NCI-H1105 (cell line): ENCODE measurements at places on chromosomes 6 and 20.

DNA sequence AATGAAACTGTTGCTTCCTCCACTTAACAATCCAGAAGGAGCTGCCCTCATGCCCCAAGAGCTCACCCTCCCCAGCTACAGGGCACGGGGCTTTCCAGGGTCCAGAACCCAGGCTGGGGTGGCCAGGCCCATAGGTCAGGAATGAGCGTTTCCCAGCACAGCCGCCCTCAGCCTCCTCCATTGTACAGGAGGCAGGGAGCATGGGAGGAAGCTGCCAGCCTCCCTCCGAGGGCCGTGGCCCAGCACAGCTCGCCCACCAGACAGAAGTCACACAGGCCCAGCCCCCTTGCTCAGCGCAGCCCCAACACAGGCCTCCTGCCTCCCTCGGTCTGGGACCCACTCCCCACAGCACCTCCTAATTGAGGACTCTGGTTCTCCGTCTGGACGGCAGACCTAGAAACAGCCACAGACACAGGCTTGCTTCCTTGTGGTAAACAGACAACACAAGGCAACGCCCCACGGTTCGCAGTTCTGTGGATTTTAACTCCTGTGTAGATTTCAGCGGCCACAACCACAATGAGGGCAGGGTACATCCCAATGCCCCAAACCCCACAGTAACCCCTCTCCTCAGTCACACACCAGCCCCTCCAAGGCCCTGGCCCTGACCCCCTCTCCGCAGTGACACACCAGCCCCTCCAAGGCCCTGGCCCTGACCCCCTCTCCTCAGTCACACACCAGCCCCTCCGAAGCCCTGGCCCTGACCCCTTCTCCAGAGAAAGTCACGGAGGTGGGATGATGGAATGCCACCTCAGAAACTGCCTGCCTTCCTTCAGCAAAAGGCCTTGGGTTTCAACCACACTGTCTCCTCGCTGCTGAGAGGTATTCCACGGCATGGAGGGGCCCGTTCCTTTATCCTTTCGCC, 173.5 kb downstream of the DLL1 start:
- DNase-seq, result no peak

- DNase-seq, result no peak
Observed at GRCh38 chr6:101417900-101418299, 24.4 kb downstream of the GRIK2 start.

DNA sequence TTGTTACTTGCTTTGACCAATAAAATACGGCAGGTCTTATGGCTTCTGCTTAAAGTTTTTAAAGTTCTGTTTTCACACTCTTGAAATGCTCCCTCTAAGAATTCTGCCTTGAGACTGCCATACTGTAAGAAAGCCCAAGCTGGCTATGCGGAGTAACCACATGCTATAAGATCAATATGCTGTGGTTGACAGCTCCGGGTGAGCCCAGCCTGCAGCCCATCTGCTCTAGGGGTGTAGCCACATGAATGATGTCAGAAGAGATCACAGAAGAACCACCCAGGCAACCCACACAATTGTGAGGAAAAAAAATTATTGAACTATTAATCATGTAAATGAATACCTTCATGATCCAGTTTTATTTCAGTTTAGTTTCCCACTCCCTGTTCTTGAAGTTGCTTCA, 26.1 kb upstream of the SH3BGRL2 start:
- DNase-seq, result no peak

DNA sequence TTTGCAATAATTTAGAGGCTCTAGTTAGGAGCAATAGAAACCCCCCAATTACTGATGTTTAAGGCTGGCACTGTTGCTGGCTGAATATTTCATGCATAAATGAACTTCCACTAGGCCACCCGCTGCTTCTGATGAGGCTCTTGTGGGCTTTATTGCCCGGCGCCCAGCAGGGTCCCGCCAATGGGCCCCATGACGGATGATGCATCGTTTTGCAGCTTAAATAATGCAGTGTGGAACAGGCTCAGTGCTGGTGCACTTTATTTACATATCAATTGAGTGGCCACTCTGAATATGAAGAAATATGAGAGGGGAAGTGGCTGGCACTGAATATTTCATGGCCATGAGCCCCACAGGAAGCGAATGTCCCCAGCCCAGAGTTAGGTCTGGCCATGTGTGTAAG, 155.3 kb upstream of the MAFB start:
- DNase-seq, result no peak

GRCh38 chr20:32249030-32249738, 28.3 kb upstream of the KIF3B start:
- no peak for DNase-seq

- DNase-seq, result no peak
Observed at GRCh38 chr20:63370618-63371187, 9.6 kb upstream of the CHRNA4 start.
